ENCODE measurements at places on chromosomes 2 and 18.

DNA sequence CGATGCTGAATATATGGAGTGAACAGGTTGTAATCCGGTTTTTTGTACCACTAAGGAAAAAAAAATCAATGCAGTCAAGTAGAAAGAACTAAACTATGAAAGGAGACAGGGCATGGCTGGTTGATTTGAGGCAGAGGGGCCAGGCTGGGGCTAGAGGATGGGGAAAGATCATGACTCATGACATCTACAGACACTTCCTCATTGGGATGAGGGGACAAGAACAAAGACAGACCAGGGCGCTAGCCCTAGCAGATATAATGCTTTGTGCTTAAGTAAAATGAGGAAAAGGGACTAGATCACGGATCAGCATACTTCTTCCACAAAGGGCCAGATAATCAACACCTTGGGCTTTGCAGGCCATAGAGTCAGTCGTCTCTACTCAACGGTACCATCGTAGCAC, 55.8 kb downstream of the ST6GAL2 start:
- no peak for DNase-seq

DNA sequence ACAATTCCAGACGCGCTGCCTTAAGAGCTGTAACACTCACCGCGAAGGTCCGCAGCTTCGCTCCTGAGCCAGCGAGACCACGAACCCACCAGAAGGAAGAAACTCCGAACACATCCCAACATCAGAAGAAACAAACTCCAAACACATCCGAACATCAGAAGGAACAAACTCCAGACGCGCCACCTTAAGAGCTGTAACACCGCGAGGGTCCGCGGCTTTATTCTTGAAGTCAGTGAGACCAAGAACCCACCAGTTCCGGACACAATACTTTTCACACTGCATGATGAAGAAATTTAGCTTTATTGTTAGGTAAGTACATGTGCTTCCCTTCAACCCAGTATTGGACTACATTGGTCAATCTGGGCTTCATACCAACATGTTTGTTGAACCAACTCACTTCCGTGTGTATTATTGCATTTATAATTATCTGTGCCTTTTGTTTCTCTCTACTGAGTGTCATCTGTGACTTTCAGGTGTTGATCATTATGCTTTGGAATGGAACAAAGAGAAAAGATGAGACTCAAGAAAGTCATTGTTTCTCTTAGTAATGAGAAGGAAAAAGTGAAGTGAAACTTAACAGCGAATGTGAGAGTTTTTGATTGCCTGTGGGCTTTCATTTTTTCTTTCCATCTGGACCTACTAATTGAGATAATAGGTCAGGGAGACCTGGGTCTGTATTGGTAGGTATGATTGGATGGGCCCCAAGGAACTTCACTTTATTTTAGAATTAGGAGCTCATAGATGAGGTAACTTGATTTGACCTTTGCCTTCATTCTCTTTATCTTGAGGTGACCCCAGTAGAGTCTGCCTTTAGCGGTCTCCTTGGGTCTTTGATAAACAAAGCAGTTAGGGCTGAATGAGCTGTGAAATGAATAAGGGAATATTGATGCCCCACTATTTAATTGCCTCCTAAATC, 76.1 kb upstream of the CAVIN2 start:
- DNase-seq: no peak

DNA sequence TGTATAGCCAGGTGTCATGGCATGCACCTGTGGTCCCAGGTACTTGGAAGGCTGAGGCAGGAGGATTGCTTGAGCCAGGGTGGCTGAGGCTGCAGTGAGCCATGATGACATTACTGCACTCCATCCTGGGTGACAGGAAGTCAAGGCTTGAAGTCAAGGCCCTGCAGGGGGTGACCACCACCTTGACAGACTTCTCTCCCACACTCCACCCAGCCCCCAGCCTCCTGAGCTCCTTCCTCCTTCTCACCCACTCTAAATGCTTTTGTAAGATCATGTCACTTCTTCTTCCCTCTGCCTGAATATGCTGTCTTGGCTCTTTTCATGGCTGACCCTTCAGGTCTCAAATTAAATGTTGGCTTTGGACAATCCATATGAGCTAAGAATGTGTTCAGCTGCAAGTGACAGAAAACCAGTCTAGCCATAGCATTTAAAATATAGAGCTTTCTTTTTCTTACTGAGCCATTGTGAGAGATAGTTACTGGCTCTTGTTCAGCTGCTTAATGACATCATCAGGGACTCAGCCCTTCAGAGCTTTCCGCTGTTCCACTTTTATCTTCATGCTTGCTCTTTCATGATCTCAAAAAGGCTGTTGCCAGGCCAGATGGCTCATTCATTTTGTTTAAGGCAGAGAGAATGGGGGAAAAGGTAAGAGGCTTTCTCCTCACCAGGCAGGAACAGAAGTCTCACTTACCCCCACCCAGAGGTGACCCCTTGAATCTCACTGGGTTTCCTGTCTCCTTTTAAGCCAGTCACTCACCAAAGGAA, 36.7 kb upstream of the TTC39C start:
- DNase-seq: peak; percentile 48

GRCh38 chr2:194566907-194567660, 1089.9 kb upstream of the SLC39A10 start:
- DNase-seq: no peak

DNA sequence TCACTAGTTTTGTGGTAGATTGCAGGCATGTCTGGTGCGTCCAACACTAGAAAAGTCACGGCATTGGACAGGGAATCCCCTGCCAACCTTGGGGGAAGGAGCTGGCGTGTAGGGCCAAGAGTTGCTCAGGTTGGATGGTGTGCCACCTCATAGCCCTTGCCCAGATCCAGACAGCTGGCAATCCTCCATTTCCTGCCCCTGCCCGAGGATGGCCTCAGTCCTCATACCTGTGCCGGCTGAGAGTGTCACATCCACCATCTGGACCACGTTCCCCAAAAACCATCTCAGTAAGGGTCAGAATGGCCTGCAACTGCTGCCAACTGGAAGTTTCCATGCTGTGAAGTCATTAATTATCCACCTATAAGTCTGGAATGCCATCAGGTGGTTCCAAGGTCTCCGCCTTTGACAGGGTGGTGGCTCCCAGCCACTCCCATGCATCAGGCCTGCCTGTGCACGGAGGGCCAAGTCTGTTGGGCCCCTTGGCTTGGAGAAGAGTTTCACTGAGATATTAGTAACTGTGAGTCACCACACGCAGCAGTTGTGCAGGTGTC, 55.0 kb downstream of the IMPA2 start:
- no peak for DNase-seq

GRCh38 chr2:204862809-204863208, 317.5 kb downstream of the PARD3B start:
- no peak for DNase-seq

GRCh38 chr2:8577573-8577972, 104.3 kb upstream of the ID2 start:
- no peak for DNase-seq

DNA sequence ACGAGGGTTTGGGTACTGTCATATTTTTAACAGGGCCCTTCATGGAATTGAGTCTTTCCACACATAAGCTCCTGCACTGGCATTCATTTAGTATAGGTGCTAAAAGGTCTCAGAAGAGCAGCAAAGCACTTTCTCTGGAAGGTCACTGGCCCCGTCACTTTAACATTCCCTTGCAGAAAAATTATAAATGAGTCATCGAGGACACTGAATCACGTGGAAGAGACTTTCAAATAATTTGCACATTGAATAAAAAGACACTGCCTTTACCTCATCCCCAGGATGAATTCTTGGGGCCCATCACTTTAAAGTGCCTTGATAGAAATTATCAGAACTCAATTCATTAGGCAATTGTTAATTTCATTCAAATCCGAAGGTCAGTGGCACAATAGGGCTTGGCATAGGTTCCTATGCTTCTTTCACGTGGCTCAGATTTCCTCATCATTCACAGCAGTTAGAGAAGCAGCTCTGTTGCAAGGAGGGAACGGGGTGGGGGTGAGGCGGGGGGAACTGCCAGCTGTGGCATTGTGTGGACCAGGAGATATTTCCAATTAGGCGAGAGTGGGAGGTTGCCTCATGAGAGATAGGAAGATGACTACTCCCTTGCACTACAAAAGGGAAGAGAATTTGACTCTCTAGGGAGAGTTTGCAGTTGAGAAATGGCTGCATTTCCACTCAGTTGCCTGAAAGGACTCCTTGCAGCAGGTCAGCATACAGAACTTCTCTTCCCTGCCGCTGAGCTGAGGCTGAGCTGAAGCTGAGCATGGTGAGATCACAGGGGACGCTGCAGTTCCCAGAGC, 86.3 kb upstream of the NPAS2 start:
- no peak for DNase-seq

- DNase-seq: no peak
These were observed 59.1 kb upstream of the PSME4 start for GRCh38 chr2:54029721-54030395.

- no peak for DNase-seq
These were observed 106.5 kb downstream of the LAMA1 start for GRCh38 chr18:7011142-7011541.

DNA sequence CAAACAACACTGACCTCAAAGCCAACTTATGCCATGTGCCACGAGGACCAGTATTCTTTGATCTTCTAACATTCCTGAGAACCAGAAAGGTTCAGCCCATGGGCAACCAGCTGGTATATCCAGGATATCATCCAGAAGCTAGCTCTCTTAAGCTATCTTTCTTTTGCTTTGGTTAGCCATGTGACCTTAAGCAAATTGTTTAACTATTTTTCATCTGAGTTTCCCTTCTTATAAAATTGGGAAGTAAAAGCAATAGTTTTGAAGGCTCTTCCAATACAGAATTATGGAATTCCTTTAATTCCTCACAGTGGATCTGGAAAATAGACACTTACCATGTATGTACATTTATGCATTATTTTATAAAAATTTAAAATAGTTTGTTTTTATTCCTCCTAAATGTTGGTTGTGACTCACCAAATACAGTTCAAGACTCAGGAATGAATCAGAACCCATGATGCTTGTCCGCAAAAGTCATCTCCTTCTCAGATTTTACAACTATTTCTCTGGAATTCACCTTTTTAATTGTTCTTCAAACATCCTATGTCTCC, 435.7 kb downstream of the ZEB2 start:
- no peak for DNase-seq

DNA sequence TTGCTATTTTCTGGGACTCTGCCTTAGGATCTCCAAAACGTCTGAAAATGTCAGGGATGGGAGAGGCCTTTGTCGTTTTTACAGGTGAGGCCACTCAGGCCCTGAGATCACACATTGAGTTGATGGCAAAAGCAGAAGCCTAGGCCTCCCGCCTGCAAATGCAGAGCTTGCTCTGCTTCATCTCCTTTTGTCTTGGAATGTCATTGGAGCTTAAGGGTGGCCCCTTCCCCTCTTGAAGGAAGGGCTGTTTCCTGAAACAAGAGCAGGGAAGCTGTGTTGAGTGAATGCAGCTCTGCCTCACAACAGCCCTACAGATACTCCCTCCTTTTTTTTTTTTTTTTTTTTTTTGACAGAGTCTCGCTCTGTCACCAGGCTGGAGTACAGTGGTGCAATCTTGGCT, 123.5 kb downstream of the GLI2 start:
- DNase-seq: no peak

GRCh38 chr2:12317814-12318426, 398.8 kb upstream of the TRIB2 start:
- no peak for DNase-seq

DNA sequence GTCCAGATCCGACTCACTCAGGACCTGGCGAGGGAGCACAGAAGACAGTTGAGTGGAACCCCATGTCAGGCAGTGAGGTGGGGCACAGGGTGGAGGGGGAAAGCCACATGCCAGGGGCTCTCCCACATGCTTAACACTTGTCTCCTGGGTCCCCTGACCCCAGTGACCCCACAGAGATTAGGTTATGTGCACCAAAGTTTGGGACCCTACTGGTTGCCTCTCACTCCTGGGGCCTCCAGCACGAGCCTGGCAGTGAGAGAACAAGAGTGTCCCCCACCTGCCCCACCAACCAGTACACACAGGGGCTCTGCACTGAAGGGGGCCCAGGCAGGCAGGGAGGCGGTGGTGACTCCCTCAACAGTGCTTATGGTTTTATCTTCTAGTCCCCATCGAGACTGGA, 58.3 kb downstream of the CIB4 start:
- DNase-seq: no peak

DNA sequence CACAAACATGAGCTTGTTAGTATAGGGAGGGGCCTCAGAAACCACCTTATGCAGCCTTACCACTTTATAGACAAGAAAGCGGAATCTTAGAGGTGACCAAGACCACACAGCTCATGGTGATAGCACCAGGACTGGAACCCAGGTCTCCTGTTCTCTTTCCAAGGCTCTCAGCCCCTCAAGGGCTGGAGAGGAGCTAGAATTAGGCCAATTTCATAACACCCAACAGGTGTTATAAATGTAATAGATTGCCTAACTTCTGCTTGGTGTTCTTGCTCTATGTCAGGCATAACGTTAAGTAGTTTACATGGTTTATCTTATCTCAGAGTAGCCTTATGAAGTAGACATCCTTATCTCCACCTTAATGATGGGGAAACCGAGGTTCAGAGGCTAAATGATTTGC, 42.9 kb downstream of the RPL37A start:
- no peak for DNase-seq

- no peak for DNase-seq
These were observed 106.4 kb downstream of the CTAGE1 start for GRCh38 chr18:22311301-22311700.

DNA sequence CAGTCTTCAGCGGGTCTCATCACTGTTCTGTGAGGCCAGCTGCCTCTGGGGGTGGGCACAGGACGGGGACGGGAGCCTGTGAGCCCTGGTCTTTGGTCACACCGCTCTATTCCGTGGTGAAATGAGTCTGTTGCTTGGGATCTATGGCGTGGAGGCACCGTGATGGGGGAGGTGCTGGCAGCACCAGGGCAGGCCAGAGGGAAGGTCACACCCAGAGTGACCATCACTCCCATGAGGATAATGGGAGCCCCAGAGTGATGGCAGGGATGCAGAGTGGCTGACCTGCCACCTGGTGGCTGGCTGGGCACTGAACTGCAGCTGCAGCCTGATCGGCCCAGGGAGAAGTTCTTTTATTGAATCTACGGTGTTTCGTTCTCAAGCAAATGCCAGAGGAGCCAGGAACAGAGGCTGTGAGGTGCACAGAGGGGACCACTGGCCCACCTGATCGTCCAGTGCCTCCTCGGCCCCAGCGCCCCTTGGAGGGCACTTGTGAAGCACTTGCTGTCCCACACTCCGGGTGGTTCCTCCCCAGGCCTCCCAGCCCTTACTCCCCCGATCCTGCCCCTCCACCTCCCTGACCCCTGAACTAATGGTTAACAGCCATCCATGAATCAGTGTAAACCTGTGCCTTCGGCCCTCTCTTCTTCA, 17.9 kb downstream of the KCNIP3 start:
- peak; percentile 21 for DNase-seq

DNA sequence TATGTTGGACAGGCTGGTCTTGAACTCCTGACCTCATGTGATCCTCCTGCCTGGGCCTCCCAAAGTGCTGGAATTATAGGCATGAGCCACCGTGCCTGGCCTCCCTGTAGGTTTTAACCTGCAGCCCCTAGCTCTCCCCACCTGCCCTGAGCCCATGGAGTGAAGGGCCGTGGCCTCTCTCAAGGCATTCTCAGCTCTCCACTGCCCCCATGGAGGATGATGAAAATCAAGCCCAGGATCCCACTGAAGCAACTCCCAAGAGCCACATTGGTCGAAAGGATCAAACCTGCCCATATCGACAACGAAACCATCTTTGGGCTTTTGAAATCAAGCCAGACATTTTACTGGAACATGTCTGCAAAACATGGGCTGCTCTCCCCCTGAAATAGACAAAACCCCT, 22.4 kb upstream of the CREG2 start:
- no peak for DNase-seq

All from activated CD8-positive, alpha-beta T cell treated with anti-CD3 and anti-CD28 coated beads for 36 hours (primary cell).